ENCODE measurements at places on chromosomes 7 and 10.

DNA sequence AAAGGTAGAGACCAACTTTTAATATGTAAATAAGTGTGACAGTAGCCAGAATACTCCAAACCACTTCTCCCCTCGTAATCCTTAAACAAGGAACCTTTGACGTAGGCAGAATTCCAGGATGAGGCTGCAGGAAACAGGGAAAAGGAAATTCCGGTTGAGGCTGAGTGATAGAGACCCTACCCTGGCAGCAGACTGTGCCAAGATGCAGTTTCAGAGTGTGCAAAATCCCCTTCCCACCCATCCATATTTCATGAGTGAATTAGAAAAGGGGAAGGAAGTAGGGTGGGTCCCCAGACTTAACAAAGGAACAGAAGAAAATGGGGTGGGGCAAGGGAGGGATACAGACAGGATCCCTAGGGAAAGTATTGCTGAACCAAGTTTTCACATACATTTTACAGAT lies 143.0 kb downstream of the RAPGEF5 start:
- no peak for DNase-seq

DNA sequence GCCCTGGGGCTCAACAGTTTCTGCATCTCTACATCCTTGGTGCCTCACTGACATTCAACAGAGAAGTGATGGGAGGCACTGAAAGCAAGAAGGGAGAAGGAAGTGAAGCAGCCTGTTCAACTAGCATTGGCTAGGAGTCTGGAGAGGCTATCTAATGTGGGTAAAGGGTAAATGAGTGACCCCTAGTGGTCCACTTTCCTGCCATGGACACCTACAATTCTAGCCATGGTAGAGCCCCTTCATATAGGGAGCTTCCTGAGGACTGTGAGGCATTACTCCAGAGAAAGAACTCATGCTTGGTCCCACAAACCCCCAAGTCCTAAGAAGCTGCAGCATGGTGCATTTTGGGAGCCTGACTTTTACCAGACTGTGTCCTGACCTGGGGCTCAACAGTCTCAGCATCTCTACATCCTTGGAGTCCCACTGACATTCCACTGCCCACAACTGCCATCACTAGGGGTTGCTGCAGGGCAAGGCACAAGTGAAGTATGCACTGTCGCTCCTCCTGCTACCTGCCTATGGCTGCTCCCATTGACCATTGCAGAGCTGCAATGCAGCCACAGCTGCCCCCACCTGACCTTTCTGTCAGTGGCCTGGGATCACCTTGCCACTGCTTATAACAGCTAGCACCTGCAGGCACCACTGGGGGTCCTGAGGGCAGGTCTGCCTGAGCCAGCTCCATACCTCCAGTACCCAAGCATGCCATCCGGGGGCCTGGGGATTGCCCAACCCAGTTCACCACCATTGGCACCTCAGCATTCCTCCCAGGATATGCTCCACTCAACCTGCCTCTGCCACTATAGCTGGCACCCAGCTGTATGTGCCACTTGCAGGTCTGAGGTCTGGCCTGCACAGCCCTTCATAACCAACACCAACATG lies 44.1 kb upstream of the CDK6 start:
- DNase-seq = peak; percentile 71

GRCh38 chr7:104124469-104124868 lies 83.3 kb downstream of the ORC5 start:
- DNase-seq = no peak

DNA sequence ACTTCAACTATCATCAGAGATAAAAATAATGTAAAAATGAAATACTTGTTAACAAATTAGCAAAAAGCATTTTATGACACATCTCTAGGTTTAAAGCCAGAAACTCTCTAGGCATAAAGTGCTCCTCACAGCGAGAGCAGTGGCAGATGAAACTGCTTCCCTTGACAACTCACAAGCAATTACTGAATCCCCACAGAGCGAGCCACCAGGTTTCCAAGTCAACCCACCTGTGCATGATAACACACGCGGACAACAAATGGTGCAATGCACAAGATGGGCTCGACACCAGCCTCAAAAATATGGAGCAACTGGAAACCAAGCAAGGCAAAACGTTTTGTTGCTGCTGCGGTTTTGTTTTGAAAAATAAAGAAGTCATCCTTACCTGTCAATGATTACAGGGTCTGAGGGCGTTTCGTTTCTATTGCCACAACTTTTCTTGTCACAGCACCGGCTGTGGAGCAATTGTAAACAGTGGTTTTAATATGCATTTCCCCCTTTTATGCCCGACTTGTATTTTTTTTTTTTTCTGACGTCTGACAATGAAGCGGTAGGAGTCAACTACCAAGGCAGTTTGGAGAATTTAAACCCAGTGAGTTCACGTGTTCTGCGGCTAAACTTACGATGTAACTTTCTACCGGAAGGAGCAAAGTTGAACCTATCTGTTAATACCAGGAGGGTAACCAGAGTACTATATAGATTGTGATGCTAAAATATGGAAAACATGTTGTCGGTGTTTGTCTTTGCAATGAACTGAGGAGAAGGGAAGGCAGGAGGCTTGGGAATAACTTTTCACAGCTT lies 7.0 kb downstream of the EBF3 start:
- no peak for DNase-seq

DNA sequence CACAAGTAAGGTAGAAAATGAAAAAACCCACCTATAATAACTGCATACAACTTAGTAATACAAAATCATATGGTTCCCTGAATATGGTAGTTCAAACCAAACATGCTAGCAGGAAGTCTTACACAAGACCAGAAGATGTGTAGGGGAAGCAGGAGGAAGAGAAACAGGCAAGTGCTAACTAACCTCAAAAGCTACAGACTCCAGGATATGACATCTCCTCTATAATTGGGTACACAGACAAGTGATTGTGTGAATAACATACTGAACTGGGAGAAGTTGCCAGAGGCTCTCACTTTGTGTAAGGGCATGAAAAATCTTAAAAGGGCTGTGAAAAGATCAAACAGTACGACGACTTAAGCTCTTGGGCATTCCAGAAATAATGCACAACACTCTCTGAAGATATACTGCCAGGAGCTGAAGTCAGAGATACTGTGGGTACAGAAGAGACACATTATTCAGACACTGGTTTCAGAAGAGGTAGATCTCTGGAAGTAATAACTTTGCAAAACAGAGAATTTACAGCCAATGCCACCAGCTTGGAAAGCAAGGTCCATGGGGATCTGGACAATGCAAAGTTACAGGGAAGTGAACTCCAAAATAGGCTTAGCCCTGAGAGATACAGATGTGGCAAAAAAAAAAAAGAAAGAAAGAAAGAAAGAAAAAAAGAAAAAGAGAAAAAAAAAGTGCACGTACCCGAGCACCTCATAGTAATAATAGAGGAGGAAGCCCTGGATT lies 767.2 kb downstream of the TNS3 start:
- no peak for DNase-seq

- no peak for DNase-seq
These were observed 60.9 kb upstream of the RAPGEF5 start for GRCh38 chr7:22417841-22418240.

DNA sequence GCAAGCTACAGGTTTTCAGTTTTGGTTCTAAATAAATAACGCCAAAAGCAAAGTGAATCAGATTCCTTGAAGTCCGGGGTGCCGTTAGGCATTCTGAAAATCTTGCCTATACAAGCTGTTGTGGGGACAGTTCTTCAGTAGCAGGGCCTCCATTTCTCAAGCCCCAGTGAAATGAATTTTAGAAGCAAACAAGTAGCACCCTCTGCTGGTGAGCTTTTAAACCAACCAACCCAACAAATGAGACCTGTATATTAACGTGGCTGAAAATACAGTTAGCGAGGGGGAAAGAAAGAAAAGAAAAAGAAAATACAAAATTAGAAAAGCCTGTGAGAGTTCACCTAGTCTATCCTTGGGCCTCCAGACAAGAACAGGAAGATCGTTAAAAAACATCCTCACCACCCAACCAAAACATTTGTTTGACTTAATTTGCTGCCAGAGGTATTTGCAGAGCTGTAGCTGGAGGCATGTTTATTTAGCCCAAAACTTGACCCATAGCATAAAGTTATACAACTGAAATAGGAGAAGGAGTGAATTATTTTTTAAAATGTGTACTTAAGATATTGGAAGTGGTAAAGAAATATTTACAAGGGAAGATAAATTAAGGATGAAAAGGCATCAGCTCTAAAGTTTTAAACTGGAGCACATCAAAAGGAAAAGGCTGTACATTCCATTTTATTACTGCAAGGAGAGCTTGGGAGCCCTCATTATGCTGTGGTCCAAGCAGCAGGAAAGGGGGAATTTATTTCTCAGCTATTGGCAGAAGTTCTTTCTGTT lies 98.9 kb downstream of the DYNC1I1 start:
- DNase-seq = peak; percentile 39

GRCh38 chr10:30455816-30456215 lies 21.8 kb downstream of the MAP3K8 start:
- DNase-seq = no peak

- DNase-seq = no peak
These were observed 533.0 kb upstream of the GALNT17 start for GRCh38 chr7:70598976-70599375.

GRCh38 chr7:74134117-74134620 lies 40.0 kb upstream of the EIF4H start:
- DNase-seq = no peak

- no peak for DNase-seq
These were observed 12.7 kb downstream of the YWHAG start for GRCh38 chr7:76346097-76346496.

- no peak for DNase-seq
These were observed 84.5 kb downstream of the ATXN7L1 start for GRCh38 chr7:105791926-105792325.

DNA sequence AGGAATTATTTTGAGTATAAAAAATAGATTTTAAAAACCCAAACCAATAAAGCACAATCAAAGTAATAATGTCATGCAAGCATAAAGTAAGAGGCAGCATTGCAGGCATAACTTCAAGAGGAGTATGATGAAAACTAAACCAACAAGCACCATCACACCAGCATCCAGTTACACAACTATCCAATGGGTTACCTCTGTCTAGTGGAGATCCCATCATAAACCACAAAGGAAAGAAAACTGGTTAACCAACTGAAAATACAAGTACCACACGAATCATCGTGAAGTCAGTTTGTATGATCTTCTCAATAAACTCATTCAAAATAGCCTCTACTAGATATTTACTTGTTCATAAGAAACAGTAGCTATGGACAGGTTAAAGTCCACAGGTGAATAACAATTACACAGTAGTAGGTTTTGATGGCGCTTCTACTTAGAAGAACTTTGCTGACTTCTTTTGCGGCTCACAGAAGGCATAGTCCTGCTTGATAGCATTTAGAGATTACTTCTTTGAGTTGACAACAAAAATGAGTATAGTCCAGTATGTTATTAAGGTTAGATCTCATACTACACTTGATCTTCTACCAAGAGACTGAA lies 116.6 kb downstream of the MICU1 start:
- DNase-seq = no peak

DNA sequence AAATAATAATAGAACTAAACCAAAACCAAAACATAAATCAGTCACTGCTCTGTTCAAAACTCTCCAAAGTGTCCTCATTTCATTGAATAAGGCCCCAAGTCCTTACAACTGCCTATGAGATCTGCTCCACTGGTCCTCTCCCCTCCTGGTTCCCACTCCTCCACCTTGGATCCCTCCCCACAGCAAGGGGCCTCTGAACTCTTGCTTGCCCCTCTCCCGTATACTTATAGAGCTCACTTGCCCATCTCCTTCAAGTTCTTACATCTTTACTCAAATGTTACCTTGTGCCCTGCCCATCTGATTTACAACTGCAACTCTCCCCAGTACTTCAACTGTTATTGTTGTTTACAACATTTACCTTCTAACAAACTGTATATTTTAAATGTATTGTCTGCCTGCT lies 819 bp downstream of the POLD2 start:
- DNase-seq = no peak

GRCh38 chr7:52775876-52776275 lies 259.6 kb upstream of the POM121L12 start:
- DNase-seq = no peak

- no peak for DNase-seq
These were observed 19.5 kb upstream of the ABCB5 start for GRCh38 chr7:20595971-20596370.

GRCh38 chr10:92696606-92697383 lies 7.0 kb downstream of the HHEX start:
- DNase-seq = peak; percentile 0

GRCh38 chr10:70652761-70653657 lies 19.3 kb upstream of the ADAMTS14 start:
- DNase-seq = no peak

- no peak for DNase-seq
These were observed 20.5 kb downstream of the PON3 start for GRCh38 chr7:95375591-95376257.

DNA sequence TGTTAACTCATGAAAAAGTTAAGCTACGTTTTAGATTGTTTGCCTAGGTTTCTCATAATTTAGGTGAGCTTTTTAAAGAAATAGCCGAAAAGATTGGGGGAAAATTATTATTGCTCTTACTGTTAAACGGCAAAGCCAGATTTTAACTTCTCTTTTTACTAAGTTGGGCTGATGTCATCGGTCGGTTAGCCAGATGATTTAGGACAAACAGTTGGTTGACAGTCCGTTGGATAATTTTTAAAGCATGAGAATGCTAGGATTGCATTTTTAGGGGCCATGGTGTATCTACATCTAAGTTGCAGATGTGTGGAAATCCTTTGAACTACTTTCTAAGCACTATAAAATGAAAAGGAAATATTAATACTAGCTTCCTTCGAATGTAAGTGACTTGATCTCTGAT lies 280.9 kb upstream of the AKR1E2 start:
- DNase-seq = no peak

DNA sequence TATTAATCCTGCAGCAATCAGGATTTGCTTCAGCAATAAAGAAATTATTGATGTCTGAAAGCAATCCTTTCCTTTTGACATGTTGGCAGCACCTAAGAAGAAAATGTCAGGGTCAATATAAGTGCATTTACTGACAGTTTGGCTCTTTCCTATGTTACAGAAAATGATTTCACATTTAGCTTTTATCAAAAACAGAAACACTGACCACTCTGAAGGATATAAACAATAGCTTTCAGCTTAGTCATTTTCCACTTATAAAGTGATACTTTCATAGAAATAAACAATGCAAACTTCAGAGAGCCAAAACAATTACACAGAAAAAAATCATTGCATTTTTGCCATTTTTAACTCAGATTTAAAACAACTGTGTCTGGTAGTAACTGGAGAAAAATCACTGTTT lies 325.6 kb upstream of the KAT6B start:
- no peak for DNase-seq

GRCh38 chr7:49112222-49112621 lies 187.9 kb downstream of the CDC14C start:
- no peak for DNase-seq

- no peak for DNase-seq
These were observed 224.7 kb upstream of the SH2B2 start for GRCh38 chr7:102061981-102062390.

GRCh38 chr7:6273380-6273837 lies 985 bp upstream of the CYTH3 start:
- no peak for DNase-seq

GRCh38 chr10:34141032-34141680 lies 673.9 kb downstream of the PARD3 start:
- DNase-seq = no peak

DNA sequence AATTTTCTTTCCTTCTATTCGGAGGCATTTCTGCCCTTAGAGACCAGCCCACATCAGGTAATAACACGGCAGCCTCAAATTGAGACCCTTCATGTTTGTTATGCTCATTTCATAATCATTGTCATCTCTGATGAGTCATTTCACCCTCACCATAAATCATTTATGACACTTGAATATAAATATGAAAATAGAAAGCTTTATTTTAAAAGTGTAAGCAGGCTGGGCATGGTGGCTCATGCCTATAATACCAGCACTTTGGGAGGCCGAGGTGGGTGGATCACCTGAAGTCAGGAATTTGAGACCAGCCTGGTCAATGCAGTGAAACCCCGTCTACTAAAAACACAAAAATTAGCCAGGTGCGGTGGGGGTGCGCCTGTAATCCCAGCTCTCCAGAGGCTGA lies 57.4 kb upstream of the EGFR start:
- no peak for DNase-seq

Data from iPS DF 6.9 (cell line).